ENCODE measurements at places on chromosomes 4 and X. TPM values are rescaled to one million over a fixed set of nuclear protein-coding genes. Genes with fewer than 3 reads are reported as not detected.

DNA sequence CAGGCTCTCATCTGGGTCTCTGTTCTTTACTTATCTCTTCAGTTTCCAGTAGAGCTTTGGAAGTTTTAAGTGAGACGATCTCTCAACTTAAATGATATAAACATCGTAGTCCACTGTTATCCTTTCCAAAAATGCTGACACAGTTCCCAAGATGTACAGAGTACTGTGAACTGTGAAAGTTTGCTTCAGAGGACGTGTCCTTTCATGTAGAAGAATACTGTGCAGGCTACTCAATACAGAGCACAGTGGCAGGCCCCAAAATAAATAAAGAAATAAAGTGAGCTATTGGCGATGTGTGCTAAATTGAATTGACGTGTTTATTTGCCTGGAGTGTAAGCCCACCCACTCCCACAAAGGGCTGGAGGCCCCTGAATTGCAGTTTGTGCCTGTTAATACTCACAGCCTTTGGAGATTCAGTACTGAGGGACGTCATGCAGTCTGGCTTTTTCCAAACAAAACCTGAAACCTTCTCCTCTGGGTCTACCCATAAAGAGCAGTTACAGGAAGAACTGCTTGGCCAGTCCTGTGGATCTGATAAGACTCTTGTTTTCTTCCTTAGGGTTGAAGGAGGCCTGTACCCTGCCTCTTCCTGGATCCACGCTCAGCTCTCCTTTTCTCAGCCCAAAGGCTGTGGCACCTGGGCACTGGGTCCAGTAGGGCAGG lies 66.1 kb downstream of the SOWAHB start:
- no peak for DNase-seq

GRCh38 chr4:162015090-162015489 lies 148.7 kb downstream of the FSTL5 start:
- DNase-seq, result no peak

DNA sequence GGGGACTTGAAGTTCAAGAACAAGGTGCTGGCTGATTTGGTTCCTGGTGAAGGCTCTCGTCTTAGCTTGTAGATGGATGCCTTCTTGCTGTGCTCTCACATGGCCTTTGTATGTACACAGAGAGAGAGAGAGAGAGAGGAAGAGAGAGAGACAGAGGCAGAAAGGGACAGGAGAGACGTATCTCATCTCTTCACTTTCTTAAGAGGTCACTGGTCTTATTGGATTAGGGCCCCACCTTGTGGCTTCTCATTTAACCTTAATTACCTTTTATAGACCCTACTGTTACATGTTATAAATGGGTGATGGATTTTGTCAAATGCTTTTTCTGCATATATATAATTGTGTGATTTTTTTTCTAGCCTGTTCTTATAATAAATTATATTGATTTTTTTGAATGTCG lies 1444.2 kb downstream of the ADGRL3 start:
- no peak for DNase-seq

DNA sequence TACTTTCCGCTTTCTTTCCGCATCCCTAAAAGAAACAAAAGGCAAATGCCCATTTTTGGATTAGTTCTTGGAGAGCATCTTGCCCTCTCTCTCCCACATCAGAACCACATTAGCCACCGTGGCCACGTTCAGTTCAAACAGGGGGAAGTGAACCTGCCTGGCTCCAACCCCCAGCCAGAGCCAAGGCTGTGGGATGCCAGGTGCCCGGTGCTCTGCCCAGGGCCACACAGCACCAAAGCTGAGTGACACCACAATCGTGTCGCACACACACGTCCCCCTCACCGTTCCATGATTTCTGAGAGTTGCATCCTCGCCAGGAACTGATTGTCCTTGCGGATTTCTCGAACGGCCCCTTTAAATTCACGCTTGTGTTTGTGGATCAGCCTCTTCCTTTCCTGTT lies 24.3 kb downstream of the NOP14 start:
- DNase-seq, result peak; percentile 10

DNA sequence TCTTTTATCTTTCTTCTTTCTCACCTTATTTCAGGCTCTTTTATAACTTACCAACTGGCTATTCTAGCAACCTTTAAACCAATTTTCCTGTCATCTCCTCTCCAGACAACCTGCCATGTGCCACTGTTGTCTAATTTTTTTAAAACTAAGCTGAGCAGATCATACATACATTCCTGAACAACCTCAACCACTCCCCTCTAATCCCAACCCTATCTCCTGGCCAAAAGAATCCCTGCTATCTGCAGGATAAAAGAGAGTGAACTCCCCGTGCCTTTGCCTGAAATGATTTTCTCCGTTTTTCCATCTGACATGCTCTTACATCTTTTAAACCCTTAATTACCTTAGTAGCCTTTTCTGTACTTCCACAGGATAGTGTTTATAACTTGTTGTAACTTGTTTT lies 35.5 kb downstream of the DCUN1D4 start:
- DNase-seq, result no peak

GRCh38 chr4:158829254-158829653 lies 60.4 kb downstream of the FNIP2 start:
- no peak for DNase-seq

DNA sequence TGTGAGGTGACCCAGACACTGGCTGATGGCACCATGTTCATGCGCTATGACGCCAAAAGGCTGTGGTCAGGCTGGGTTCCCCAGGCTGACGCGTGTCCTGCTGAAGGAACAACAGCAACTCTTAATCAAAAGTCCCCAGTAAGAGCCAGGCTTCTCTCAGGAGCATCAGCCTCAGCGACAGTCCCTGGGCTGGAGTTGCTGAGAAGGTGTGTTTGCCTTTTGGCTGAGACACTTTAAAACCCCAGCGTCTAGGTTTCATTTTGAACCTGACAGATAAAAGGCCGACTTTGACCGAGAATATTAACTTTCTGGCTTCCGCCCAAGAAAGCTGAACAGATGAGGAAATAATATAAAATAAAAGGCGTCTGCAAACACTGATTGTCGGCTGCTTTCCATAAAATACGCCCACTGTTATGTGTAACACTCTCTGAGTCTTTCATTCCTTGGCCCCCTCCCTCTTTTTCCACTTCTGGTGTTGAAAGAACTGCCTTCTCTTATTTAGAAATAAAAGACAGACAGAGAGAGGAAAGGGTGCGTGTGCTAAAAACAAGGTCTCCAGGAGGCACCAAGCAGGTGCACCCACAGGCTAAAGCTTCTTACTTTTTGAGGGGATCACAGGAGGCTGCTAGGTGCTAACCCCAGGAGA lies 373.6 kb downstream of the MID1IP1 start:
- no peak for DNase-seq

GRCh38 chr4:172809319-172809718 lies 359.3 kb upstream of the GALNT7 start:
- no peak for DNase-seq

GRCh38 chr4:92182006-92182735 lies 121.6 kb upstream of the GRID2 start:
- DNase-seq, result no peak

DNA sequence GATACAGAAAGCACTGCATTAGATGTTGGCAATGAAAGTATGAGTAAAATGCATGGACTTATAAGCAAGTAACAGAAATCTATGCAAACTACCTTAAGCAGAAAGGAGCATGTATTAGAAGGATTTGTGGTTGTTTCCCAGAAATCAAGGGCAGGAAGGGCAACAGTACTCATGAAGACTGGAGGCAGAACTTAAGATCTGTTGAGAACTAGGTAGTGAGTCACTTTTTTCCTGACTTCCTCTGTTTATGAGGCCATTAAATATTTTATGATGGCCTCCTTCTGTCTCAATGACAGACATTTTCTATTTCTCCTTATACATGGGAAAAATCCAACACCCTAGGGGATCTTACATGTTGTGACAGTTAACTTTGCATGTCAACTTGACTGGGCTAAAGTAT lies 398.2 kb downstream of the MID1IP1 start:
- no peak for DNase-seq

- DNase-seq, result peak; percentile 56
Observed at GRCh38 chr4:139770361-139770760, 104.7 kb downstream of the MGST2 start.

DNA sequence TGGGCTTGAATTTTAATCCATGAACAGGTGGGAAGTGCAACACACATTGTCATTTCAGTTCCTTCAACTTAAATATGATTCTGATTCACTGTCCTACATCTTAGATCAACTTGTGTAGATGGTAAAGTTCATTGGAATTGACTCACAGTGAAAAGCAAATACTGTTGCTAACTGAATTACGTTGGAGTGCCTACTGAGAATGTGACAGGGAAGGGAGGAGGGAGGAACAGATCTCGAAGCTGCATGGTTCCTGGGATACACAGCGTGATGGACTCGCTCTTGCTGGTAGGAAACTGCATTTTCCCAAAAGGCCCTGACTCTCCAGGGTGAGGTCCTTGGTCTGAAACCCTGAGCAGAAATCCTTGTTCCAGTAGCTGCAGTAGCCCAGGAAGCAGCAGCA lies 284.2 kb downstream of the USP46 start:
- DNase-seq, result no peak

- DNase-seq, result no peak
Observed at GRCh38 chr4:7653510-7654369, 219.0 kb upstream of the PSAPL1 start.

DNA sequence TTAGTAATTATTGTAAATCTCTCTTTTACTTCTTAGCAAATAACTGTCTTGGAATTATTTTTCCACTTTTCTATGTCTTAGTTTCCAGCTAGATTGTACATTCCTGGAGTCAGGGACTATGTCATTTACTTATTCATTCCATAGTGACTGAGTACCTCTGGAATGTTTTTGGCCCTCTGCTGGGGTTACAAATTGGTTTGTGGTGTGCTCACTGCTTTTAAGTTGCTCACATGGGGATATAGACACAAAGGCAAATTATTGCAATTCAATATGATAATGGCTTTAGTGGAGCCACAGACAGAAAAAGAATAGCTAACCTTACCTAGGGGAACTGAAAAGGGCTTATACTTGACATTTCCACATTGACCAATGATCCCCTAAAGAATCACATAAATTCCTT lies 63.7 kb upstream of the PDGFRA start:
- no peak for DNase-seq

DNA sequence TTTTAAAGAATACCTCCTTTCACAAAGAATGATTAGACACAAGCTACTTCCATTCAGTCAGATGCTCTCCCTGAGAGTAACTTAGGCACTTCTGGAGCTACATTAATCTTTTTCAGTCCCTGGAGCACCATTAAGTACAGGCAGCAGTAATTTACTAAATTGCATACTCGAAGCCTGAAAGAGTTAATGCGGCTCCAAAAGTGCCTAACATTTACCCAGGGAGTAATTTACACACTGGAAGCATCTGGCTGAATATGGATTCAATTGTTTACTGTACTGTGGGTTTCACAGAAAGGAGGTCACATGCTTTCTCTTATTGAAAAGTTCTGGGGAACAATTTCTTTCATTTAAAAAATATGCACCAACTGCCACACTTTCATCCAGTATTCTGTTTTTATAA lies 260.8 kb upstream of the TENM3 start:
- DNase-seq, result no peak

GRCh38 chr4:27692158-27692557 lies 831.5 kb downstream of the STIM2 start:
- DNase-seq, result no peak

DNA sequence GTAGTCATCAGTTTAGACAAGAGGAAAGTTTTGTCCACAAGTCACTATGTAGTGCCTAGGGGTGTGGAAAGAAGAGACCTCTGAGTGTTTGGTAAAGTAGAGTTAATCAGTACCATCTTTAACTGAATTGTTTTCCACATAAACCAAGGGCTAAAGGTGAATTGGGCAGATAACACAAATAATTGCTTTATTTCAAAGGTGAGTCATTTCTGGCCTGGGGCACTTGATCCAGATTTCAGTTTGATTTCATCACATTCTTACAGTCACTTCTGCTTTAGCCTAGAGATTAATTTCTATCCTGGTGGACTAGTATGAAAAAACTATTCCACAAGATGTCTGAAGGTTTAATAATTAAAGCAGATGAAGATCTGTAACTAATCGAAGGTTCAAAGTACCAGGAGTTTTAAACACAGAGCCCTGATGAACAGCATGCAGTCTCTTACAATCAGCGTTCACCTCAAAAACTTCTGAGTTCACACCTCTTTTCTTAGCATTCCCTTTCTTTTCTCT lies 74.5 kb upstream of the BOD1L1 start:
- DNase-seq, result no peak

DNA sequence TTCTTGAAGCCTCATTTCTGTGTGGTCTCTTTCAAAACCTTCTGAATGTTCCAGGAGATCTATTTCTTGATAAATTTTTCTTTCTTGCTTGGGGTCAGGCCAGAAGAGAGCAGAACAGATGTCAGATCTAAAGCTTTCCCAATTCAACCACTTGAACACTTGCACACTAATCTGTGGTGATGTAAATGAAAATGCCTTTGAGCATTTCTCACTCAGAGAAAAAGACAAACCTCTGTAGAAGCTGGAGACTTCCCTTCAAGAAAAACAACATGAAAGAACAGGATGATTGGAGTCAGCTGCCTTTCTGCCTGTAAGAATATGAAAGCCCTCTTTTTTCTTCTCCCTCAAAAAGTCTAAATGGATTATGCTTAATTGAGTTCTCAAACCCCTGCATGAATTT lies 11.2 kb downstream of the IGFBP7 start:
- no peak for DNase-seq

- peak; percentile 41 for DNase-seq
Observed at GRCh38 chr4:7710576-7711306, 228.9 kb downstream of the AFAP1 start.

DNA sequence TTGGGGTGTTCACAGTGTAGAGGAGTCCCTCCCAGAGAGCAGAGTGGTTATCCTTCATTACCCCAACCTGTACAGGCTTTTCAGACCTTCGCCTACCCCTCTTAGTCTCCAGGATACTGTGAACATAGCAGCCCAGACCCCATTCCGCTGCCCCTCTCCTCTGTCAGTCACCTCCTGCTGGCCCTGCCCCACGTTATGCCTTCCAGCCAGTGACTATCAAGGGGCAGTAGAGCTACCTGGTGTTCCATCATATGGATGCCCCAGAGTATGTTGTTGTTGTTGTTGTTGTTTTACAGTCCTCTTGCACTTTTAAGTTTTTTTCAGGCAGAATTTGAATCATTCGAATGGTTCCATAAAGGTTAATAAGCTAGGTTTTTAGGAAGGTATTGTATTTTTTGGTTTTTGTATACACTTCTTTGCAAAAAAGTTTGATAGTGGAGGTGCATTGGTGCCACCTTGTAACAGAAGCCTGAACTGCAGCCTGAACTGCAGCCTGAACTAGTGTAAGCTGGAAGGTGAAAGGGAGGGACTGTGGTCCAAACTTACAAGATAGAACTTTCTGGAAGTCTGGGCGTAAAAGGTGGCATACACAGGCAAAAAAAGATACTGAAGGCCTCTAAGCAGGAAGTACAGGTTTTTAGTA lies 101.4 kb upstream of the RAB40AL start:
- DNase-seq, result no peak

The ETDA gene
- polyA plus RNA-seq, result not detected

The NWD2 gene
- polyA plus RNA-seq, result 0.01 TPM

The MUC7 gene
- polyA plus RNA-seq, result not detected

The SERTM2 gene
- not detected for polyA plus RNA-seq

The PNMA3 gene
- polyA plus RNA-seq, result 0.04 TPM

The HSFX4 gene
- polyA plus RNA-seq, result not detected

The QDPR gene
- 35.4 TPM for polyA plus RNA-seq

The CDS1 gene
- polyA plus RNA-seq, result 0.04 TPM

The ATP2B3 gene
- polyA plus RNA-seq, result 0.01 TPM

The PNMA6F gene
- not detected for polyA plus RNA-seq

The CITED1 gene
- 0.19 TPM for polyA plus RNA-seq

The GUF1 gene
- 18.3 TPM for polyA plus RNA-seq

The CFI gene
- 5.7 TPM for polyA plus RNA-seq

The MAGEB10 gene
- not detected for polyA plus RNA-seq

The HHIP gene
- polyA plus RNA-seq, result 0.01 TPM

The POU3F4 gene
- polyA plus RNA-seq, result not detected

The KLF8 gene
- 4.3 TPM for polyA plus RNA-seq

The GAGE12F gene
- polyA plus RNA-seq, result not detected

The RASGEF1B gene
- 2.5 TPM for polyA plus RNA-seq

The CT45A3 gene
- polyA plus RNA-seq, result not detected
